ENCODE measurements at places on chromosomes 7 and 10.

DNA sequence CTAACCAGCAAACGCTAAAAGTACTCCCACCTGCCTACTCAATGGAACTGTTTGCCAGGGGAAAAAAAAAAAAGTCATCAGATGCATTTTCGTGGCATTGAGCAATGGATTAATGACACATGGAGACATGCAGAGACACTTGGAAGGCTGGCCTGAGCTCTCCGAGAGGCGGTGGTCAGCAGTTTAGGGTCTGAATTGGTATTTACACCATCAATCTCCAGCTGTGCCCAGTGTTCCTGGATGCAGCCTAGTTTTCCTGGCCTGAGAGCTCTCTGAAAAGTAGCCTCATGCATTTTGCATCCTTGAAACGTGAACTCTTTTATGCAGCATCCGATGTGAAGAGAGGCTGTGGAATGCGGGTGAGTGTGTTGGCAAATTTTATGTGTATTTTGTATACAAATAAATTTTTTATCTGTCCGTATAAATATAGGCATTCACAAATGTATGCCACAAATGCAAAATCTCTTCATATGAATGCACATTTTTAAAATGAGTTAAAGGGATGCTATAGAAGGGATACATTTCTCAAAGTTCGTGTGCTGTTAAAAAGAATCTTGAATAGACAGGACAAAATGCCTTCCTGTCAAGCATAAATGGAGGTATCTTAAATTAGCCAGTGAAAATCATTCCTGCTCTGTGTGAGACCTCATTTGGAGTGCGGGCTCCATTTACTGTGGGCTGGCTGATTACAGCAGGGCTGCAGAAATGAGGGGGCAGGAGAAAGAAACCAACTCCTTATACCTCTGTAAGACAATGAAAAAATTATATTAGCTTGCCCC, 137.7 kb upstream of the PFKP start:
- no peak for DNase-seq

- no peak for DNase-seq
These were observed 78.0 kb downstream of the BTAF1 start for GRCh38 chr10:92001581-92001980.

- DNase-seq, result no peak
These were observed 86.7 kb downstream of the PARD3 start for GRCh38 chr10:34728361-34728760.

DNA sequence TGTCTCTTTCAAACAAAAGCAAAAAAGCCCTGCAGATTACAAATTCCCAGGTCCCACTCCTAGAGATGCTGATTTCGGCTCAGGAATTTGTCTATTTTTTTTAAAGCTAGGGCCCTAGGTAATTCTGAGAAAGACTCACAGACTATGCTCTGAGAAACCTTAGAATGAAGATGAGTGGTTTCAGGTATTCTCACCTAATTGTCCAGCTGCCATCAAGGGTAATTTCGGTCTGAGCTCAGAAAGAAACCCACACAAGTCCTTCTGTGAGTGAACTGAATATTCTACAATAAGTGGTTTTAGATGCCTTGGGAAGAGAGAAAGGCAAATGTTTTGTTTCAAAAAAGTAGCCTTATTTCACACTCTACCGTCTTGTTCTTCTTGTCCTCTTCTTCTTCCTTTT, 45.7 kb downstream of the DCLRE1A start:
- no peak for DNase-seq

GRCh38 chr10:120076996-120077706, 184.6 kb downstream of the SEC23IP start:
- no peak for DNase-seq

- DNase-seq, result no peak
These were observed 695 bp downstream of the HSPA12A start for GRCh38 chr10:116741391-116742351.

GRCh38 chr7:815284-816216, 16.7 kb upstream of the SUN1 start:
- peak; percentile 7 for DNase-seq

GRCh38 chr10:108490944-108491343, 1326.4 kb upstream of the SORCS1 start:
- no peak for DNase-seq

GRCh38 chr7:148037044-148037443, 553.5 kb upstream of the C7orf33 start:
- no peak for DNase-seq

DNA sequence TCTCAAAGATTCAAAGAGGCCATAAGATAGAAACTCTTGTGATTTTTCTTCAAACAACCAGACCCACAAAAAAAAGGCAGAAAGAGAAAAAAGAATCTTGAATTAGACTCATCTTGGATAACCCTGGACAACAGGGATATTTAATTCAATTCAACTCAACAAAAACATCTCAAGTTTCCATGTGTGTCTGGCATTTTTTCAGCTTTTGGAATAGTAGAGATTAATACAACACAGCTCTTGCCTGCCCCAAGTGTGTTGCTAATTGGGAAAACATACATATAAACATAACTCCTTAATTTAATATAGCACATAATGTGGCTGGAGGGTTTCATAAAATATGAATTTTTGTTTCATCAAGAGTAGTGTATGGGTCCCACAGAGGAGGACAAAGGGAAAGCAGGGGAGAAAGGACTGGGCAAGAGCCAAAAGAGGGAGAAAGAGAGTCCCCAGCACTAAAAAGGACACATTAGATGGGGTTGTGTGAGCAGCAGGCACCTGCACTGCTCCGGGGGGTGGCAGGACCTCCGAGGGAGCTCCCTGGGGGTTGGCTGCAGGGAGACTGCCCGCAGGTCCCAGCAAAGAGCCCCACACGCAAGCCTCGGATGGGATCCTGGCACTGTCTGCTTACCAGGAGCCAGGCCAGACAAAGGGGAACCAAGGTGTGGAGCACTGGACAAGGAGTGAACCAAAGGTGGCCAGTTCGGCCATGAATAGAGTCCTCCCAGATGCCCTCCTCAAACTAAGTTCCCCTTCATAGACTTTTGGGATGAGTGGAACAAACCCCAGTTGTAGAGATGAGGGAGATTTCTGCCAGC, 65.6 kb upstream of the TMEM72 start:
- no peak for DNase-seq

DNA sequence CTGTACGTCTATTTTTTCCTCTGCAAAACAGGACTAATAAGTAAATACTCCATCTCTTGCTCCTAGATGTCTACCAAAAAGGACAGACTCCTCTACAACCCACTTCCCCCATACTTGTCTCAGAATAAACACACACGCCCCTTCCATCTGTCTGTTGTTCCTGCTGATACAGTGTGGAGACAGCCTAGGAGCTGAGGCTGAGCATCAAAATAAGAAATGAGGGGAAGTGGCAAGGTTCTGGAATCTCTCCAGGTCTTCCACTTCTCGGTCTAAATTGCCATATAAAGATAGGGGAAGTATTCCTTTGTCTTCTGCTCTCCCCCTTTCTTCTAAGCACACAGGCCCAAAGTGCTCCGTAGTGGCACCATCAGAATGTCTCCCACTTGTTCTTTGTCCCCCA, 30.8 kb upstream of the VSIR start:
- no peak for DNase-seq

DNA sequence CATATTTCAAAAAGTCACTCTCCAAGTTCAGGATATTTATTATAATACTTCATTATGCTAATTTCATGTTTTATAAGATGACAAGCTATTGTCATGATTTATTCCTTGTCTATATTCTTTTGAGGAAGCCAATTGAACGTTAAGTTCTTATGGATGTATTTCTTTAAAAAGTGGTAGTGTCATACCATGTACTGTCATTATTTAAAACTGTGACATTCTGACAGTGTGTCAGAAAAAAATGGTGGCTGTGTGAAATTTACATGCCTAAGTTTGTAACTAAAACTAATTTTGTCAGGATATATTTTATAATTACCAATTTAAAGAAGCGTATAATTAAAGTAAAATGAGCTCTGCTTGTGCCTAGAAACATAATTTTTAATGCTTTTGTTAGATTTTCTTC, 158.9 kb upstream of the HDAC9 start:
- DNase-seq, result no peak

DNA sequence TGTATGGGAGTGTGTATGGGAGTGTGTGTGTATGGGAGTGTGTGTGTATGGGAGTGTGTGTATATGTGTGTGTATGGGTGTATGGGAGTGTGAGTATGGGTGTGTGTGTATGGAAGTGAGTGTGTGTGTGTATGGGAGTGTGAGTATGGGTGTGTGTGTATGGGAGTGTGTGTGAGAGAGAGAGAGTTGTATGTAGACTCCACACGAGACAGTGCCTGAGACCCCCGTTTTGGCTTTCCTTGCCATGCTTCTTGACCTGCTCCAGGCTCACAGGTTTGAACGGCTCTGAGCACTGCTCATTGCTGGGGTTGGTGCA, 49.7 kb downstream of the COL17A1 start:
- no peak for DNase-seq

DNA sequence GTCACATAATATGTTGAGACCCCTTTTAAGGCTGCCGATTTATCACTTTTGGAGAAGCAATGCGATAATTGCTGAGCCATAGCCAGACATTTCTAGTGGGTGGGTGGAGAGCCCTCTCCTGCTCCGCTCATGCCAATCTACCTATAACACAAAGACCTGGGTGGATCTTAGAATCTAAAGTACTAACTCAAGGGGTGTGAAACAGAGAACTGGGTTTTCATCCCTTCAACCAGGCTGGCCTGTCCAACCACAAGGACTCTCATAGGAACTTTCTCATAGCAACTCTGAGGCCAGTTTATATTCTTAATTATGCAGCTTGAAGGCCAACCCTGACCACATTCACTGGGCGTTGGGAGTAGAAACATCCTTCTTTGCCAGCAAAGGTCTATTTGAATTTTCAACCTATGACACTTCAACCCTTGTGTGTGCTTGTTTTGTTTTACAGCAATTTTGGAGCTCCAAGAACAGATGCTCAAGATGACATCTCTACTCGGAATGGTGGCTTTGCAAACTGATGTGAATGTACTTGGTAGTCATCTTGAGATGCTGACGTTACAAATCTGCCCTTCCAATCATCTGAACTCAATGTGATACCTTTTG, 1198.2 kb upstream of the AUTS2 start:
- no peak for DNase-seq

GRCh38 chr7:105487579-105488571, 34.2 kb downstream of the PUS7 start:
- DNase-seq, result peak; percentile 33

DNA sequence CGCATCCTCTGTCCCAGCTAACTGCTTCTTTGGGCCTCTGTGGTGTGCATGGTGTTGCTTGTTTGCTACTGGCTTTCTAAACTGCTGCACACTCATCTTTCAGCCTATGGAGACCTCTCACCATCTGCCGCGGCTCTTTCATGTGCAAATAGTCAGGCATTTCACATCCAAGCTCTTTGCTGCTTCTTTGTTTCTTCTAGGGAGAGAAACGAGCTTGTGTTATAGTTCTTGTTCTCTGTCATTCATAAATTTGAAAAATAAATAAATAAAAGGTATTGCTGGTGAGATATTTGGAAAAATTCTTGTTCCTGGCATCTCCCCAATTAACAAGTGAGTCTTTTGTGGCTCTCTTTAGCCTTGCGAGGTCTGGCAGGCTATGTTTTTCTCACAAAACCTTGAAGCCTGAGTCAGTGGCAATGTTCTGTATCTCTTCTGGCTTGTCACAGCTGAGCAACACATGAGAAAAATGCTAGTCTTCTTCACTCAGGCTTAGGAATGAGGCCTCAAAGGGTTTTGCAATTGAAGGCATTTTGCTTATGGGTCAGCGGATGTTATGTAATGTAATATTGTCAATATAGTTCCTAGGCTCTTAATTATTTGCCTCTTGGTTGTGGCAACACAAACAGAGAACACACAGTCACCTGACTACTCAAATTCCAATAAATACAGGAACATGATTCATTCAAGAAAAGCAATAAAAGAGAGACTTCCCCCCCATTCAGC, 274.0 kb downstream of the FRMD4A start:
- DNase-seq, result no peak
